ENCODE measurements at places on chromosomes 16 and 17. TPM values are rescaled to one million over a fixed set of nuclear protein-coding genes. Genes with fewer than 3 reads are reported as not detected.

The ZSCAN10 gene
- not detected for total RNA-seq

DNA sequence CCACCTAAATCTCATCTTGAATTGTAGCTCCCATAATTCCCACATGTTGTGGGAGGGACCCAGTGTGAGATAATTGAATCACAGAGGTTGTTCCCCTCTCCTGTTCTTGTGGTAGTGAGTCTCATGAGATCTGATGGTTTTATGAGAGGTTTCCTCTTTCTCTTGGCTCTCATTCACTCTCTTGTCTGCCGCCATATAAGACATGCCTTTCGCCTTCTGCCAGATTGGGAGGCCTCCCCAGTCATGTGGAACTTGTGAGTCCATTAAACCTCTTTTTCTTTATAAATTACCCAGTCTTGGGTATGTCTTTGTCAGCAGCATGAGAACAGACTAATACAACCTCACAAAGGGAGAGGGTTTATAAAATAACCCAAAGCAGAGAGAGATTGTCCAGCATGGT is 367.4 kb downstream of the SNX29 start:
- DNase-seq: no peak

- peak; percentile 47 for DNase-seq
Observed at GRCh38 chr17:1002412-1002753, 5.5 kb downstream of the TIMM22 start.

The ICAM2 gene
- 0.97 TPM for total RNA-seq

DNA sequence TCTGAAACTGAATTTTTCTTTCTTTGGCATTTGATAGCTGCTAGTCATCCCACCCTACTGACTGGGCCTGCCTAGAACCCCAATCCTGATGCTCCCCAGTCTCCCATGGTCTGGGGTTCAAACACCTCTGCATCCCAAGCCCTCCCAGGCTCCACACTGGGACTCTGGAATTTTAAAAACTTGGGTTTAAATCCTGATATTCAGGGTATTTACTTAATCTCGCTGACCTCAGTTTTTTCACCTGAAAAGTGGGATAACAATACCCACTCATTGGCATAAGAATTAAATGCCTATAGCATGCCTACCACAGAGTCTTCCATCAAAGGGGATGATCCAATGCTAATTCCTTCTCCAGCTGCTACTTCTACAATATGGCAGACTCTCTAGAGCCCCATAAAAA is 264.4 kb downstream of the NPIPA8 start:
- no peak for DNase-seq

DNA sequence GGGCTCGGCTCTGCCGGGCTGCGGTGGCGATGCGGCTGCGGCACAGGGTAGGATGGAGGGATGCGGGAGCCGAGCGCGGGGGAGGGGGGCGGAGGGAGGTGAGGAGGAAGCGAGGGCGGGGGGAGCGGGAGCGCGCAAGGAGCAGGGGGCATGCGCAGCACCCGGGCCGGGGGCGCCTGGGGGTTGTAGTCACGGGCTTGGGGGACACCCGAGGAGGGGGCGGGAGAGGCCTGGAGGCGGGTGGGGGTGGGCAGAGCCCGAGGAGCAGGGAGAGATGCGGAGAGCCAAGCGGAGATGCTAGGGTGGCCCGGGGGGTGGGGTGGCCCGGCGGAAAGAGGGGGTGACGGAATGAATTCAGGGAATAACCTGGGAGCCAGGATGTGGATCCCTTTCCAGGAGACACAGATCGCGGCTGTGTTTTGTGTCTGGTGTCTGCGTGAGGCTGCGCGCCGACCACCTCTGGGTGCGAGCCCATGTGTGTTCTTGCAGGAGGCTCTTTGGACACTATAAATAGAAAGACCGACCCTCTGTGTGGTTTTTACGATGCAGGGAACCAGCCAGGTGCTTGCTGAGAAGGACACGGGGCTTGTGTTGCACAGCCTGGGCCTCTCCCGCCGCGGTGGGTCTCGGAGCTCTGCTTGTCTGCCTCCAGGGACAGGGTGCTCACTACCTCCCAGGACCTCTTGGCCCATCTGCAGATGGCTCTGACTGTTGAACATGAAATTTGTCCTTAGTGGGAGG is at the start of gene STX1B:
Gene STX1B, minus strand, starts transcription at position 54 of the 741 bp plus-strand sequence. CDS start 242 bp downstream, outside the sequence.
- peak; percentile 59 for DNase-seq

DNA sequence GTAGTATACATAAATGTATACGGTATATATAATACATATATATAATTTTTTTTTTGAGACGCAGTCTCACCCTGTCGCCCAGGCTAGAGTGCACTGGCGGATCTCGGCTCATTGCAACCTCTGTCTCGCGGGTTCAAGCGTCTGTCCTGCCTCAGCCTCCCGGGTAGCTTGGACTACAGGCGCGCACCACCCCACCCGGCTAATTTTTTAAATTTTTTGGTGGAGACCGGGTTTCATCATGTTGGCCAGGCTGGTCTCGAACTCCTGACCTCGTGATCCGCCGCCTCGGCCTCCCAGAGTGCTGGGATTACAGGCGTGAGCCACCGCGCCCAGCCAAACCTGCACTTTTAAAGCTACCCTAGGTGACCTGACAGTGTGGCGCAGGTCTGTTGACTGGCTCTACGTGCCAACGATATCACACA is 745 bp downstream of the PAM16 start:
- no peak for DNase-seq

The EDC4 gene
- 48.5 TPM for total RNA-seq

Measured in GM23248 (cell line).